Activated naive CD4-positive, alpha-beta T cell treated with anti-CD3 and anti-CD28 coated beads, Interleukin-2, amount 50 U/mL, for 72 hours (primary cell): ENCODE measurements at places on chromosomes 5 and 9. TPM values are rescaled to one million over a fixed set of nuclear protein-coding genes. Genes with fewer than 3 reads are reported as not detected.

The CCDC183 gene
- total RNA-seq: 1.3 TPM

GRCh38 chr5:178419651-178420050 is 170.5 kb downstream of the COL23A1 start:
- DNase-seq: peak; percentile 11

GRCh38 chr9:98603821-98604383 is 104.8 kb downstream of the GABBR2 start:
- no peak for DNase-seq

- no peak for DNase-seq
Measured at GRCh38 chr9:3916984-3917383, 382.9 kb downstream of the GLIS3 start.

- no peak for DNase-seq
Measured at GRCh38 chr5:28766565-28767158, 1728.3 kb upstream of the CDH9 start.

GRCh38 chr9:14662060-14662453 is 31.2 kb downstream of the ZDHHC21 start:
- DNase-seq: no peak

DNA sequence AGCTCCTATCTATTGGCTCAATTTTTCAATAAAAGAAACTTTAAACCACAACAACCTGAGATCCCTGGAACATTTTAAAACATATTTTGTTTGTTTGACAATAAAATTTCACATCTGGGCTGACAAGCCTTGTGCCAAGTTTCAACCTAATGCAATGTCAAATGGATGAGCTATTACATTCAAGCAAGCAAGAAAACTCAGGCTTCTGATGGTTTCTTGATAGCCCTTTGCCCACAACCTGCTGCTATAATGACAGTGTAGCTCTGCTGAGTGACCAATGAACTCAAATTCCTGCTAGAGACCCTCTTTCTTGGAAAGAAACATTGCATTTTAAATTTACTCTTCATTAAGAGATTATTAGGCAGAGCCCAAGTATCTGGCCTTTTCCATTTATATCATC is 472.9 kb downstream of the ARHGEF28 start:
- no peak for DNase-seq

DNA sequence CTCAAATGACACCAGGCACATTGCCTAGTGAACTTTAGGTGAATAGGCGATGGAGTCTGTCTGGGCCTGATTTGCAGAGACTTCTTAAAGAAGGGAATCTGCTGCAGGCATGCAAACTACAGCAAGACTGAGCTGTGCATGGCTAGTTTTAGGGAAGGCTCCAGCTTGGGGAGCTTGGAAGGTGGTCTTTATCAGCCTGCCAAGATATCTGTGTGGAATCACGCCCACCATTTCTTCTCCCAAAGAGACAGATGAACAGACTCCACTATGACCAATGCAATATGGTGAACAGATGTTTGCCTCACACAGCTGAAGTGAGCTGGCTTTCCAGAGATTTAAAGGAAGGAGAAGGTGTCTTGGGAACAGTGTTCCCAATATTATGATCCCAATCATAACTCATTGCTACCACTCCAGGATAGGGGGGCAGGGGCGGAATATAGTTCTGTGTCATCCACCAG is 129.0 kb upstream of the HMHB1 start:
- DNase-seq: no peak

DNA sequence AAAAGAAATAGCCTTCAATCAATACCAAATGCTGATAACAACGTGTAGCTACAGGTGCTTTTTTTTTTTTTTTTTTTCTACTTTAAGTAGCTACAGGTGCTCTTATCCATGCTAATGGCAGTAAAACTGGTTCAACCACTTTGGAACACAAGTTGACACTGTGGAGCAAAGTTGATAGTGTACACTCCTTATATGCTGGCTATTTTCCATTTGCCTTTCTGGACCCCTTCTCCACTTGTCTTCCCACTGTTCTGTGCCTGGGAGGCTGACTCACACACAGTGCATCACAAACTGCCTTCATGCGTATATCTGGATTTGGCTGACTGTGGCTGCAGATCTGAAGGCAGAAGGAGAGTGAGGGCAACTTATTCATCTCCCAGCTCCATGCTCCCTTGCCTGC is 247.9 kb downstream of the MSX2 start:
- no peak for DNase-seq

GRCh38 chr9:129759319-129759718 is 6.5 kb upstream of the PTGES start:
- DNase-seq: no peak

- DNase-seq: no peak
Measured at GRCh38 chr5:156121882-156122281, 205.1 kb upstream of the SGCD start.
